ENCODE measurements at places on chromosomes 4 and X.

GRCh38 chr4:189147005-189147929, 793.4 kb upstream of the FRG1 start:
- peak; percentile 55 for ATAC-seq

GRCh38 chr4:73335679-73336078, 68.4 kb upstream of the ALB start:
- ATAC-seq: no peak

- ATAC-seq: peak; percentile 39
Observed at GRCh38 chr4:26860922-26861433, 337 bp downstream of the STIM2 start.

DNA sequence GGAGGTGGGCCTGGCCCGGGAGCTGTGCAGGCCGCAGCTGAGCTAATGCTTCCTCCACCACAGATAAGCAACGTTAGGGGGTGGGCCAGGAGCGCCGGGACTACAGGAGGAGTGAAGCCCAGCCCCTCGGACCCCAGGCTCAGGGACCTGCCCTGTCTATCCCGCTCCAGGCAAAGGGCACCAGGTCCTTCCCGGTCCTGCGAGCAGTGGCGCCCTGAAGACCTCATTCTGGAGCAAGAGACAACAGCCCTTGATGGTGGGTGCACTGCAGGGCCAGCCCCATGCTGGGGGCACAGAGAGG, 730 bp upstream of the TREX2 start:
- ATAC-seq: no peak

GRCh38 chrX:154840856-154841255, 6.4 kb upstream of the SMIM9 start:
- ATAC-seq: no peak

GRCh38 chr4:14857981-14858380, 144.3 kb upstream of the CPEB2 start:
- ATAC-seq: no peak

- ATAC-seq: peak; percentile 19
Observed at GRCh38 chr4:139015948-139016471, 429 bp downstream of the NOCT start.

DNA sequence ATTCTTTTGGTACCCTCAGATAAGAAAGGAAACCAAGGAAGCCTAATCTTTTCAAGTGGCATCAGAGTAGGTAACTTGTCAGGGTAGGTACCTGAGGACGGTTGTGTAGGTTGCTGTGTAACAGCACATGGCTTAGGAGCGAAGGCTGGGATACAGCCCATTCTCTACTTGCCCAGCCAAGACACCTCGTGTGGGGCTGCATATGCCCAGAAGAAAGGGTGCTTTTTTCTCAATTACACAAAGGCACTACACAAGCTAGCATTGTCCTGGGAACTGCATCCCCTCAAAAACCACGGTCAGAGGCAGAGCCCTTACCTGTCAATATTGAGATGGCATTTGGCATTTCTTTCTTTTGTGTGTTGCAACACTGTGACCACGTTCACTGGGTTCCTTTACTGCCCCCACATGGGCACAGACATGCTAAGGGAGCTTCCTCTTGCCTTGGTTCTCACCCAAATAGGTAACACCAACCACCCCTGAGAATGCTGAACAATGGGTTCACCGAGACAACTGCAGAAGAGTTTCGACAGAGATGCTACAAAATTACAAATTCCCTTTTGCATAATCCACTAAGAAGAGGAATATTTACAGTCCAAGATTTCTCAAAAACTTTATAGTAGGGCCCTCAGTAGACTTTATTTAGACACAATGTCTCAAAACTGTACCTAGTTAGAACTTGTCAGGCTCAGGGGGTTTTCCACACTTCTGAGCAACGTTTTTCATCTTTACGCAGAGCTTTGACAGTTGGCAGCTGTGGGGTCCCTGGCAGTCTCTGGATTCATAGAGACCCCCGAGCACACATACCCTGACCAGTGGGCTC, 35.8 kb upstream of the TNIP3 start:
- ATAC-seq: no peak

DNA sequence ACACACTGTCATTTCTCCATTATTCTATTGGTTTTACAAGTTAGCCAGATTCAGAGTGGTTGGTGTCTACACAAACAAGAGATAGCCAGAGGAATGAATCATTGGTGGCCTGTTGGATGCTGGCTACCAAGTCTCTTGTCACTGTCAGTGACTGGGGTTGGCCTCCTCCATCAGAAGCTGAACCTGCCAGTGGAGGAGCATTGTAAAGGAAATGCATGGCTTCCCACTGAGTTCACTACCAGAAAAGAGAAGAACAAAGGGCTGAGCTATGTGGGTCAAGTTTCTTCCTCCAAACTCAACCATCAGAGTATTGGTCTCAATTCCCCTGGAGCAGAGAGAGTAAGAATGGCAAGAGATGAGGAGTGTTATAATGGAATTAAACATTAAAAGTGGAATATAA, 26.5 kb upstream of the ANKRD50 start:
- no peak for ATAC-seq

DNA sequence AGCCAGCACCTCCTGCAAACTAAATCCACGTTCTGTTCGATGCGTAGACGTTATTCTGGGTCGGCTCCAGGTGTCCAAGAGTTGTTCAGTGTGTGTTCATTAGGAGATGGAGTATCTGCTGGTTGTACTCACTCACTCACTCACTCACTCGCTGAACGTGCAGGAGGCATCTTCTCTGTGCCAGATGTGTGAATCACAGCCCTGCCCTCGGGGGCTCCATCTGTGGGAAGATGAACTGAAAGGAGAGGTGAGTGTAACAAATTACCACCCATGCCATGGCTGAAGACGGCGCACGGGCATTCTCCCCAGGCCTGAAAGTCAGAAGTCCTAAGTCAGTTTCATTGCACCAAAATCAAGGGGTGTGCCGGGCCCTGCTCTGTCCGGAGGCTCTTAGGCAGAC, 16.1 kb downstream of the NSG1 start:
- no peak for ATAC-seq

- no peak for ATAC-seq
Observed at GRCh38 chrX:138014577-138014976, 448.6 kb downstream of the ZIC3 start.

GRCh38 chrX:133594156-133594555, 178.9 kb upstream of the GPC4 start:
- no peak for ATAC-seq

DNA sequence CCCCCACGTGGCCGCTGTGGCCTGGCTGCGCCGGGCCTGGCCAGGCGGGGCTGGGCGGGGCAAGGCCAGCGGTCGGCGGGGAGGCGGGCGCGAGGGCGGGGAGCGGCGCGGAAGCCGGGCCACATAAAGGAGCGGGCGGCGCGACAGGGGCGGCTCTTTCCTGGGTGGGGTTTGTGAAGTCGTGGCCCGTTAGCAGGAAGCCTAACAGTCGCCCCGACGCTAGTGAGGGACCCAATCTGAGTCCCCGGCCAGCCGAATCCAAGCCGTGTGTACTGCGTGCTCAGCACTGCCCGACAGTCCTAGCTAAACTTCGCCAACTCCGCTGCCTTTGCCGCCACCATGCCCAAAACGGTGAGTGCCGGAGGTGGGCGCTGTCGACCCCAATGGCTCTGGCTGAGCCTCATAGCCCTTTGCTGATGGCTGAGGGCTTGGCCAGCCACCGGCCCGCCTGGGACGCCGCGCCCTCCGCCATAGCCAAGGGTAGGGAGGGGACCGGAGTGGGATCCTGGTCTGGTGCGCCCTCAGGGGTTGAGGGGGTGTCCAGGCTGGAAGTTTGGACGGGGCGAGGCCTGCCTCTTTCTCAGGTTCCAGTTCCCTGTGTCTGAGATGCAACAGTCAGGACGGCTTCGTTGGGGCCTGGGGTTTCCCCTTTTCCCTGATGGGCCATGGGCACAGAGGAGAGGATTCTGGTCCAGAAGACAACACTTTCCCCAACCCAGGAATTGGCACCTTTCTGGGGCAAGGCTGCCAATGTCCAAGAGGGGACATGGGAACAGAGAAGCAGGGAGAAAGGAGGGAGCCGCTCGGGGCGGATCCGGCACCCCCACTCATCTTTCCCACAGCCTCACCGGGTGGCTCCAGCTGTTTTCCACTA, at the start of gene MSN:
MSN (plus strand) TSS at position 152 of the 874 bp plus-strand sequence; CDS start at position 340, 188 bp downstream.
- peak; percentile 89 for ATAC-seq

DNA sequence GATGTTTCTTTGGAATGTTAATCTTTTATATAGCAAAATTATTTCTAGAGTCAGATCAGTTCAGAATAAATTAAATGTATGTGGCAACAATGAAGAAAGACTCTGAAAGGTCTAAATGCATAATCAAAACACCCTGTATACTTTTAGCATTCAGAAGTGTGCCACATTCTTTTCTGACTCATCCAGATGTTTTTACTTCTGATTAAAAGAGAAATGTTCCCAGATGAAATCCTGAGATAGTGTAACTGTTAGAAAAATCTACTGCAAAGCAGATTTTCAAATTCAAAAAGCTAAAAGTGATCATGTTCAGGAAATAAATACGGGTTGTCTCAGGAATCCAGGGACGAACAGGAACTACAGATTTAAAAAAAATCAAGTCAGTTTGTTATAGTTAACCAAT, 241.4 kb downstream of the GRIA3 start:
- ATAC-seq: no peak

- ATAC-seq: no peak
Observed at GRCh38 chr4:114488301-114488982, 110.2 kb upstream of the UGT8 start.

DNA sequence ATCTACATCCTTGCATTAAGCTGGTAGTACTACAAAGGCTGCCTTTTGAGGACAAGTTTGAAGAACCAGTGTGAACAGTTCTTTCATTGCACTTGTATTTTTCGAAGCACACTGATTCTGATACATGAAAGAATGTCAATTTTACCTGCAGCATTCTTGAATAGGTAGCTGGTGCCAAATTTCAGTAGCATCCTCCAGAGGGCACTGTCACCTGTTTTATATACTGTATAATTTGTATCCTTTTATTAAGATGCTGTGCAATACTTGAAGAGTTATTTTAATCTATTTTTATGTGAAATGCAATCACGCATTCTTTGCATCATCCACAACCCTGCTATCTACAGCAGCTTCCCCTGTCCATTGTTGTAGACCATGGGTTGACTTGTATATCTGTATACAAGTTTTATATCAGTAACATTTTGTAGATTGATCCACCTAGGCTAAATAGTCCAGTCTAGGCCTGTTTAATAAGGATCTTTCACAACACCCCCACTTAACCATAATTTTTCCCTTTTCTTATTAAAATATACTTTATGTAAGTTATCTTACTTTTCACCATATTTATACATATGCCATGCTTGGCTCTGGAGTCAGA, 325.7 kb downstream of the PCDH7 start:
- no peak for ATAC-seq

DNA sequence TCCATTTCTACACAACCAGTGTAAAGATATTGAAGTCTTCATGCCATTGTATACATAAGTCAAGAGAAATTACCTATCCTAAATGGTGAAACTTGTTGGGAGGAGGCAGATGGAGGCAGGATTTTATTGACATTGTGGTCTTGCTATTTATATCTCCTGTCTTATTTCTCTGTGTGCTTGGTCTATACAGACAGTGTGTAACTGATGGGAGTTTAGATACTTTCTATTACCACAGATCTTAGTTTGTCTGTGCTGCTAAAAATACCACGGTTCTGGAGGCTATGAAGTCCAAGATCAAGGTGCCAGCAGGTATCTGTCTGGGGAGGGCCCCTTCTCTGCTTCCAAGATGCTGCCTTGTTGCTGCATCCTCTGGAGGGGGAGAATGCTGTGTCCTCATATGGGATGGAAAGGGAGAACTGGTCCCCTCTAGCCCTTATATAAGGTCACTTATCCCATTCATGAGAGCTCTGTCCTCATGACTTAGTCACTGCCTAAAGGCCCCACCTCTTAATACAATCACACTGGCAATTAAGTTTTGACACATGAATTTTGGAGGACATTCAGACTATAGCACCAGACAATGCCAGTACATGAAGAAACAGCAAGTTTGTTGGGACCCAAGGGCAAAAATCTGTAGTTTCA, 62.4 kb downstream of the SYNPO2 start:
- peak; percentile 12 for ATAC-seq

- ATAC-seq: no peak
Observed at GRCh38 chr4:52713456-52713937, 37.7 kb downstream of the ERVMER34-1 start.

GRCh38 chrX:19791562-19791961, 95.8 kb downstream of the SH3KBP1 start:
- no peak for ATAC-seq

DNA sequence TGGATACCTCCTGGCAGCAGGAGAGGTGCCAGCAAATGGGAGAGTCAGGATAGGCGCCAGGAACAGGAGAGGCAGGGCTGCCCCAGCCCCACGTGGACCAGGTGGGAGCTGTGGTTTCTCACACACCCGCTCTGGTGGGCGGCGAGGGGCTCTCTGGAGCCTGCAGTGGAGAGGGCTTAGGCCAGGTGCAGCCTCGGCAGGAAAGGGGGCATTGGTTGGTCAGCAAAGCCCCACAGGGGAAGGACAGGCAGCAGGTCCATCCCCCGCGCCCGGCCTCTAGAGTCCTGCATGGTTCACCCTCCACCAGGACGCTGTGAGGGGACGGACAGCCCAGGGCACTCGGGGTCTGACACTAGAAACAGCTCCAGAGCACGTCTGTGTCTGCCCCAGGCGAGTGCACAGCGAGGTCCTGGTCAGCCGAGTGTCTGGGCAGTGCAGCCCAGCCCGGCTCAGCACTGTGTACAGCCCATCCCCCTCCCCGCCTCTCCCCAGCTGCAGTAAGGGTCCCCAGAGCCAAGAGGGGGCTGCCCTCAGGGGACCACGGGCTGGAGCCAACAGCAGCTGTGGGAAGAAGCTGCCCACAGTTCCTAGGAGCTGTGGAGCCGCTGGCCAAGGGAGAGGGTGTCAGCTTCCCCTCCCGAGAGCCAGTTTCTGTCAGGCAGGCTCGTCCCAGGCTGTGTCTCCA, 8.2 kb downstream of the ATP5ME start:
- no peak for ATAC-seq

DNA sequence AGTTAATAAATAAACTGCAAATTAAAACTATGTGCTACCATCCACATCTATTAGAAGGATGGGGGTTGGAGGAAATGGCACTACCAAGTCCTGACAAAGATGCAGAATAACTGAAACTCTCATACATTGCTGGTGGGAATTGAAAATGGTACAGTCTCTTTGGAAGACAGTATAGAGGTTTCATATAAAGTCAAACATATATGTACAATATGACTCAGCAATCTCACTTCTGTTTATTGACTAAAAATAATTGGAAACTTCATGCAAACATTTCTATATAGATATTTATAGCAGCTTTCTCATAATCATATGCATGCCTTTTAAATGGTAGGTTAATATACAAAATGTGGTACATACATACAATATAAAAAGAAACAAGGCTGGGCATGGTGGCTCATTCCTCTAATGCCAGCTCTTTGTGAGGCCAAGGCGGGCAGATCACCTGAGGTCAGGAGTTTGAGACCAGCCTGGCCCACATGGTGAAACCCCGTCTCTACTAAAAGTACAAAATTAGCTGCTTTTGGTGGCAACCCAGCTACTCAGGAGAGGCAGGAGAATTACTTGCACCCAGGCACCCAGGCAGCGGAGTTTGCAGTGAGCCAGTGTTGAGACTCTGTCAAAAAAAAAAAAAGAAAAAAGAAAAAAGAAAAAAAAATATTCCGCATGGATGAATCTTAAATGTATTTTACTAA, 225.0 kb upstream of the CXXC4 start:
- ATAC-seq: no peak
